Stimulated activated CD8-positive, alpha-beta memory T cell treated with anti-CD3 and anti-CD28 coated beads, Interleukin-7, amount 100 ng/mL, for 1 hour (primary cell): ENCODE measurements at places on chromosomes 6 and 20.

GRCh38 chr6:1957746-1958145 lies 287.7 kb downstream of the GMDS start:
- no peak for DNase-seq

GRCh38 chr6:139277587-139277986 lies 14.2 kb downstream of the TXLNB start:
- no peak for DNase-seq

- DNase-seq, result no peak
Observed at GRCh38 chr20:3551681-3552434, 81.0 kb downstream of the ATRN start.

DNA sequence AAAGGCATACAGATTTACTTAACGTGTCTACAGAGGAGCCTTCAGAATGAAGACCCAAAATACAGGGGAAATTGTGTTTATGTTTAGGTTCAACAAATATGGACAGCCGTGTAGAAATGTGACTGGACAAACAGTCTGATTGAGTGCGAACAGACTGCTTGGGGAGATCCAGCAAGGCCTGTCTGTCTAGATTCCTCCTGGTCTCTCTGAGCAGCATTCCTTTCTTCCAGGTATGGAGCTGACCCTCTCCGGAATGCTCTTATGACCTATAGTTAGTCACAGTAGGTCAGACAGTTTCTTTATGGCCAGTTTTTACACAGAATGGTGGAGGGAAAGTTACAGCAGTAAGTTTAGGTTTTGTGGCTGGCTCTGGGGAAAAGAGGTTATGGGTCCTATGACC lies 9.0 kb downstream of the RIN2 start:
- no peak for DNase-seq

DNA sequence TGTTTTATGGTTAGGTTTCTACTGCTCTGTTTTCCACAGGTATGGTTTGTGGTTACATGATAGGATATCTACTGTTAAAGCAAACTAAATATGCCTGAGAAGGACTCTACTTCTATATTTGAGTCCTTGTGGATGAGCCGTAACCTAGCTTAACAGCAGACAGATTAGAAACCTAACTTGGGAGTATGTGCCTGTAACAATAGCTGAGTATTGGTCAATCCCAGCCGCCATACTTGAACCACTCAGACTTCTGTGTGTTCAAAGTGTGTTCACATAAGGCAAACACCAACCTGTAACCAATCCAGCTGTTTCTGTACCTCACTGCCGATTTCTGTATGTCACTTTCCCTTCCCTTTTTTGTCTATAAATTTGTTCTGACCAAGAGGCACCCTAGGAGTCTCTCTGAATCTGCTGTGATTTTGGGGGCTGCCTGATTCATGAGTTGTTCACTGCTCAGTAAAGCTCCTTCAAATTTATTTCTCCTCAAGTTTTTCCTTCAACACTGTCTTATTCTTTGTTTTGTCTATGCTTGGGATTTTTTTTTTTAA lies 37.1 kb downstream of the PHF3 start:
- DNase-seq, result no peak

- no peak for DNase-seq
Observed at GRCh38 chr6:84082689-84083265, 49.2 kb downstream of the MRAP2 start.

- DNase-seq, result no peak
Observed at GRCh38 chr20:57788936-57789613, 79.3 kb upstream of the PMEPA1 start.

- no peak for DNase-seq
Observed at GRCh38 chr6:110408901-110409300, 6.5 kb downstream of the DDO start.

DNA sequence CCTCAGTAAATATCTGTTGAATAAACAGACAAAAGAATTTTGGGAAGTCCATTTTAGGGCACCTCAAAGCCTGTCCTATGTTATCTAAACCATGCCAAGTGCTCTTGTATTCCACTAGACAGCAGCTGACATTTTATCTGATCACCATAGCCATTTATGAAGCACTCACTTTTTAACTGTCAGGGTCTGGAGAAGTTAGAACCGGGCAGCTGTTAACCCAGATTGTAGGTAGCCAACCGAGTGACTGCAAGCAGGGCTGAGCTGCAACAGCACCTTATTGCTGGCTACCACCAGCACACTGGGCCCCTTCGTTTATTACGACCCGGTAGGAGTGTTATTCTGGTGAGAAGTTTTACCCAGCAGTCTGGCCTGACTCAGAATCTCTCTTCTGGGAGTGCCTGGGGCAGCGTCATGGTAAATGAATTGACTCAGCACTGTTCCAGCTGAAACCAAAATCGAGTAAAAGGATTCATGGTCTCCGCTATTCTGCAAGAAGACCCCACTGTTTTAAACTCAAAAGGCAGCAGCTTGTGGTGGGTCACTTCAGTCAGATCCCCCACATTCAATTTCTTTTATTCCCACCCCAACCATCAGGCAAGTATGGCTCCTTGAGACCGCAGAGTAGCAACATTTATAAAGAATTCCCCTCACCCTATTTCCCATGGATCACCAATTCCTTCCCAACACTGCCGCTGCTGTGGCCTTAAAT lies 1.7 kb downstream of the UBE2V1 start:
- DNase-seq, result no peak

DNA sequence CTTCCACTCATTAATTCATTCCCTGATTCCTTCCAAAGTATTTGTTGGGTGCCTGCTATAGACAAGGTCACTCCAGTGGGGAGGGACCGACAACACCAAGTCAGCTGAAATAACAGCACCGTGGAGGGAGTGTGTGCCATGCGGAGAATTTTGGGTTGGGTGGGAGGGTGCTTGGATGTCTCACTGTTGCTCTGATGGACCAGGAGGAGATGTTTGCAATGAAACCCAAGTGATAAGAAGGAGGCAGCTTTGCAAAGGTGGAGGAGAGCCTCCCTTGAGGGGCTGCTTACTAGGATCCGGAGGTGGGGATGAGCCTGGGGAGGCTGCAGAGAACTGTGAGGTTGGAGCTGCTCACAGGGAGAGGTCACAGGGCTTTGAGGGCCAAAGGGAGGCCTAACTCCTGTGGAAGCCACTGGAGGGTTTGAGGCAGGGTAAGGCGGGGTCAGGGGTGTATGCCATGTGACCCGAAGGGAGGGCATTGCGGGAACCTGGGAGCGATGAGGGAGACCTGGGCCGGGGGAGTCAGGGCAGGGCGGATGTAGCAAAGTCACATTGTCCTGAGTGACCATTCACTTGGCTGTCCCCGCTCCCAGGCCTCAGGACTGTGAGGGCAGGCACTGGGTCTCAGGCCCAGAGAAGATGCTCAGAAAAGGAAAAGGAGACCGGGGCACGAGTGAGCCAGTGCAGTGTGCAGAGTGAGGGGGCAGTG lies 124.5 kb downstream of the PHACTR3 start:
- no peak for DNase-seq

- no peak for DNase-seq
Observed at GRCh38 chr6:130869681-130870080, 42.5 kb downstream of the SMLR1 start.

- DNase-seq, result no peak
Observed at GRCh38 chr6:17012421-17013225, 89.2 kb upstream of the STMND1 start.

GRCh38 chr20:52172392-52173047 lies 19.1 kb downstream of the ZFP64 start:
- DNase-seq, result no peak

DNA sequence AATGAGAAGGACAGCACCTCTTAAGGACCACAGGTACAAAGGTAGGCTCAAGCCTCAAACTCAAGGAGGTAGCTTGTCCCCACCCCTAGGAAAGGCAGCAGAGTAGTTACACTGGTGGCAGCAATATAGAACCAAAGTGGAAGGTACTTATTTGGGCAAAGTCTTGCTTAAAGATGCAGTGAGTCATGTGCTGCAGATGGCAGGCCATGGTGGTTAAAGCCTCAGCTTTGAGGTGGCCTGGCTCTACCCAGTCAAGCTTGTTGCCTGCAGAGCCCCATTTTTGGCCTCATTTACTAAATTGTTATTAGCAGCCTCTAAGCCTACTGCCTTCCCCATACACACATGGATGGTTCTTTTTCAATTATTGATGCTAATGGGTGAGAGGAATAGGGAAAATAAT lies 146.0 kb downstream of the ELOVL4 start:
- DNase-seq, result no peak

DNA sequence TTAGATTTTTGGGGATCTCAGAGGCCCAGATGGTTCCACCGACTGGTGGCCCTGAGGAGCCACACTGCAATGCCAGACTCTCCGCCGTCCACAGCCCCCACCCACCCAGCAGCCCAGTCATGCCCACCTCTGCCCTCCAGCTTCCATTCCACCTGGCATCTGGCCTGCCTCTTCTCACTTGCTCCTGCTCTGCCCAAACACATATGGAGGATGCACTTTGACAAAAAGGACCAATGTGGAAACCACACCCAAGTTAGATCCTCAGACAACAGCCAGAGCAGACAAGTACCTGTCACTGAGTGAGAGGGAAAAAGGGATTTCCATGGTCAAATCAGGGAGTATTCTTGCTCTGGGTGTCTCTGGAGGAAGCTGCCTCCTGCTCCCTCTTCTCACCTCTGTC lies 120.6 kb upstream of the NXT1 start:
- no peak for DNase-seq

- DNase-seq, result no peak
Observed at GRCh38 chr6:138416206-138416605, 12.2 kb downstream of the HEBP2 start.

- DNase-seq, result no peak
Observed at GRCh38 chr20:33311996-33312395, 29.0 kb downstream of the BPIFB1 start.

DNA sequence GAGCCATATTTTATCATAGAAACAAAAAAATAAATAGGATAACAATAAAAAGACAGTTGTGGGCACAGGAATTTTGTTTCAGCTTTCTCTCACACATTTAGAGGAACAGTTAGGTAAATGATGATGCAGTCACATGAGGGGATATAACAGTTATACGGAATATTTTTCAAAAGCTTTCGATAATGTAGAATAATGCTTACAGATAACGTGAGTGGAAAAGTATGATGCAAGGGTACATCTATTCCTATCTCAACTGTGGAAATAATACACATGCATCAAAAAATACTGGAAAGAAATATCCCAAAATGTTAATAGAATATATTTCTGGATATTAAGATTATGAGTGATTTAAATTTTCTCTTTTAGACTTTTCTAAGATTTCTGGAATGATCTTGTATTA lies 114.0 kb downstream of the AFG1L start:
- no peak for DNase-seq
